CD4-positive, alpha-beta T cell treated with Interferon alpha-2 for 1 hour (primary cell): ENCODE measurements at places on chromosomes 13 and 19.
A peak's percentile ranks its signal among the peaks of the same experiment; 100 is the strongest.

DNA sequence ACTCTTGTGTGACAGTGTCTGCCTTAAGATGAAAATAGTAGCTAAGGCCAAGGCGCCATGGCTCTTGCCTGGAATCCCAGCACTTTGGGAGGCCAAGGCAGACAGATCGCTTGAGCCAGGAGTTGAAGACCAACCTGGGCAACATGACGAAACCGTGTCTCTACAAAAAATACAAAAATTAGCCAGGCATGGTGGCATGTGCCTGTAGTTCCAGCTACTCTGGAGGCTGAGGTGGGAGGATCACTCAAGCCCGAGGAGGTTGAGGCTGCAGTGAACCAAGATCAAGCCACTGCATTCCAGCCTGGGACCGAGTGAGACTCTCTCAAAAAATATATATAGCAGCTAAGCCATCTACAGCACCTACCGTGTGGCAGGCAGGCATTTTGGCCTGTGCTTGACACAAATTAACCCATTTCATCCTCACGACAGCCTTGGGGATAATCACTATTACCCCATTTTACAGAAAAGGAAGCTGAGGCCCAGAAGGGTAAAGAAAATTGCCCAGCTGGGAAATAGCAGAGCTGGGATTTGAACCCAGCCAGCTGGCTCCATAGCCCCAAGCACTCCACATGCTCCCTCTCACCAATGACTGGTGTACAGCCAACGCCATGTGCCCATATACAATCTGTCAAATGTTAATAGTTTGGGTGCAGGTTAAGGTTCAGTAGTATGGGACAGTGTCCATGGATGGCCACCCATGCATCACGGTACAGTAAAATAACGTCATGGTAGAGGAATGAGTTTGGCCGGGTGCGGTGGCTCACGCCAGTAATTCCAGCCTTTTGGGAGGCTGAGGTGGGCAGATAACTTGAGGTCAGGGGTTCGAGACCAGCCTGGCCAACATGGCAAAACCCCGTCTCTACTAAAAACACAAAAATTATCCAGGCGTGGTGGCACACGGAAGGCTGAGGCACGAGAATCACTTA, 3.1 kb downstream of the SLC1A5 start:
- no peak for DNase-seq

- no peak for DNase-seq
Measured at GRCh38 chr13:52414051-52414450, 8.1 kb upstream of the THSD1 start.

DNA sequence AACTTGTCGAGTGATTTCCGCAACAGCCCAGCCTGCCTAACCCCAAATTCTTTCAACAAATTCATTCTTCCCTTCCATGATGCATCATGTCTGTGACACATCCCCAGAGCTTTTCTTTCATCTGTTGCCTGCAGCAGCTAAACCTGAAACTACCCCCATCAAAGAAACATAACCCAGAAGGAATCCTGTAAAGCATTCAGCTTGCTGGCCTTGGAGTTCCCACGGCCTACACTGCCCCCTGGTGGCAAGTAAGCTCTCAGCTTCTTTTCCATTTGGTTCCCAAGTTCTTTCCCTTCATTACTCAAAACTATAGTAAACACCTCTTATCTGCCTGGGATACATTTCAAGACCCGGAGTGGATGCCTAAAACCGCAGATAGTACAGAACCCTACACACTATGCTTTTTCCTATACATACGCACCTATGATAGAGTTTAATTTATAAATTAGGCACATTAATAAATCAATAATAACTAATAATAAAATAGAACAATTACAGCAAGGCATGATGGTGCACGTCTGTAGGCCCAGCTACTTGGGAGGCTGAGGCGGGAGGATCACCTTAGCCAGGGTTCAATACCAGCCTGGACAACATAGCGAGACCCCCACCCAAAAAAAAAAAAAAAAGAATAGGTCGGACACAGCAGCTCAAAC, 7.4 kb downstream of the ETHE1 start:
- peak; percentile 83 for DNase-seq

GRCh38 chr19:5478925-5479588, 23.8 kb downstream of the ZNRF4 start:
- DNase-seq = no peak

DNA sequence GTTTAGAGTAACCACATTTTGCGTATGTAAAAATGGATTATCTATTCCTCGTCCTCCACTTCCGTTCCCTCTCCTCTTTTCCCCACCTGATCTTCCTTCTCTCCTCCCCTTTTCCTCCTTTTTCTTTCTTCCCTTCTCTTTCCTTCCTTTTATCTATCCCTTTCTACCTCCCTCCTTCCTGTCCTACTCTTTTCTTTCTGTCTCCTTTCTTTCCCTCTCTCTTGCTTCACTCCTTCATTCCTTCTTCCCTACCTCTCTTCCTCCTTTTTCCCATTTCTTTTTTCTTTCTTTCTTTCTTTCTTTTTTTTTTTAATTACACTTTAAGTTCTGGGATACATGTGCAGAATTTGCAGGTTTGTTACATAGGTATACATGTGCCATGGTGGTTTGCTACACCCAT, 688.4 kb upstream of the GPC6 start:
- no peak for DNase-seq
